ENCODE measurements at places on chromosomes 4 and X.
A peak's percentile ranks its signal among the peaks of the same experiment; 100 is the strongest.

DNA sequence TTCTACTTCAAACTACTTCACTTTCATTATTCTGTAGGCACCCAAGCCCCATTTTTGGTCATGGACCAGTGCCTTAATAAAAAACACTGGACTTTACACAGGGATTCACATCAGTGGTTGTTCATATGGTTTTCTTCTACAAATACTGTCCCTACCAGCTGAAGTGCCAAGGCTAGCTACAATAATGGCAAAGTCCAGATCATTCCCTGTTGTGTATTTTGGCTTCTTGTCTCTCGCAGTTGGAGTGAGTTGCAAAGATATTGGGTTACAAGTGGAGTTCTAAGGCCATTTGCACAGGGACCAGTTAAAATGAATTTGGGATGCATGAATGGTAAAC is 16.7 kb upstream of the ANKRD17 start:
- no peak for DNase-seq

GRCh38 chr4:6271206-6271605 is 1.6 kb downstream of the WFS1 start:
- DNase-seq: no peak

GRCh38 chr4:108570993-108571569 is 49.3 kb upstream of the RPL34 start:
- no peak for DNase-seq

GRCh38 chrX:69630147-69630546 is 14.2 kb downstream of the EDA start:
- no peak for DNase-seq

DNA sequence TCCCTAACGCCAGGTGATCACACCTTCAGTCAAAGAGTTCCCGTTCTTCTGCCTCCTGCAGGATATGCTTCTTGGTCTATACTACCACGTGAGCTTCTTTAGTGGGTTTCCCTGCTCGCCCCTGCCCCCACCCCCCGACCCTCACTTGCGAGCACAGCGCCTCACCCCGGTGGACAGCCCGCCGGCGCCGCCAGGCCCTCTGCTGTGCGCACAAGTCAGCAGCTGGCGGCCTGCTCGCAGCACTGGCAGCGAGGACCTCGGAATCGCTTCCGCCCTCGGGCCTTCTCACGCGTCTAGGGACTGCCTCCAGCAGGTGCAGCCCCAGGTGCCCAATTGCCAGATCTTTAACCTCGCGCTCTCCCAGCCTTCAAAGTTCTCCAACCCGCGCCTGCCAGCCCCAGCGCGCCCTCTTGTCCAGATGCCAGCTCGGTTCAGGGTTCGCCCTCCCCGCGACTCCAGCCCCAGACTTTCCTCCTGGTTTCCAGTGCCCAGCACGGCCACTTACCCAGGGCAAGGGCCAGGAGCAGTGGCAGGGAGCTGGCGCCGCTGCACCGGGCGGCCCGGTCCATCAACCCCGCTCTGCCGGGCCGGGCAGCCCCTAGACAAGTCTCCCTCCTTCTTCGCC is 454 bp downstream of the BTC start:
- peak; percentile 16 for DNase-seq

DNA sequence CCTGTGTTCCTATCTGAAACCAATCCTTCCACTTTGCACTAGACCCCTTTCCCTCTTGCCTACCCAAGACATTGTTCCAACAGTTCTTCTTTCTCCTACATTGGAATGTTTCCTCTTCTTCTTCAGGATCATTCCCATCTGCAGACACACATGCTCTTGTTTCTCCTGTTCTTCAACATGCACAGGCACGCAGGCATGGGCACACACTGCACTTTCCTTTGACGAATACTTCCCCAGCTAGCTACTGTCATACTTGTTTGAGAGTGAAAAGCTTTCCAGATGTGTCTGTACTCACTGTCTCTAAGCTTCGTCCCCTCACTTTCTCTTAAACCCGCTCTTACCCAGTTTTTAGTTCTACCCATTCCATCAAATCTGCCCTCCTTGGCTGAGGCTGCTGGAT is 31.8 kb upstream of the ERVMER34-1 start:
- no peak for DNase-seq

DNA sequence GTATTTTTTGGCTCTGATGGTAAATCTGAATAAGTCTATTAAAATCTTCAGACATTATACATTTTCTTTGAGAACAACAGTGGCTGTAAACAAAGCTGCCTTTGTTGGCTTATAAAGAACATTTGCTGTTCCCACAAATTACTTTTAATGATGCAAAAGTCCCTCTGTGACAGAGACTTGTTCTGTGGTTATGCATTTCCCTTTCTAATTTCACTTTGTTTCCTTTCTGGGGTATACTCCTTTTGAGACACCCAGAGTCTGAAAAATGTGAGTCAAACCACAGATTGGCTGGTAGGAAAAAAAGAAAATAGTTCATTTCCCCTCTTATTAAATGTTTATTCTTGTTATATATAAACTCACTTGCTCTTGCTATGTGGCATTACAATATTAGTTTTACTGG is 402.4 kb downstream of the PACRGL start:
- no peak for DNase-seq

DNA sequence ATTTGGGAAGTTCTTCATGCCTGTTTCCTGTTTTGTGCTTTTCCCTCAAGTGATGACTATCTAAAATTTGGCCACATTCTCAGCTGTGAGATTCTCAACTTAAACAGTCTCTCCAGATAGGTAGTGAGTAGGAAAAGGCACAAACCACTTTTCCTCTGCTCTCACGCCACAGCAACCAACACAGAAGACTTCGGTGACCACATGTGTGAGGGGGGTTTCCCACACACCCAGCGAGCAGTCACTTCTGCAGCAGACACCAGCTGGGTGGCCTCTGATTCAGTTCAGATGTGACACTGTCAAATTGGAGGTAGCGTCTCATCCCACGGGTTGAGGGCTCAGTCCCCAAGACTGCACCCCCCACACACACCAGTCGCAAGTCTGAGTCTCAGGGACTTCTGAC is 25.1 kb upstream of the CLDN34 start:
- DNase-seq: peak; percentile 59

GRCh38 chr4:138052806-138053632 is 189.1 kb downstream of the SLC7A11 start:
- DNase-seq: no peak

- no peak for DNase-seq
These were observed 14.9 kb upstream of the TMPRSS11E start for GRCh38 chr4:68432320-68432719.

DNA sequence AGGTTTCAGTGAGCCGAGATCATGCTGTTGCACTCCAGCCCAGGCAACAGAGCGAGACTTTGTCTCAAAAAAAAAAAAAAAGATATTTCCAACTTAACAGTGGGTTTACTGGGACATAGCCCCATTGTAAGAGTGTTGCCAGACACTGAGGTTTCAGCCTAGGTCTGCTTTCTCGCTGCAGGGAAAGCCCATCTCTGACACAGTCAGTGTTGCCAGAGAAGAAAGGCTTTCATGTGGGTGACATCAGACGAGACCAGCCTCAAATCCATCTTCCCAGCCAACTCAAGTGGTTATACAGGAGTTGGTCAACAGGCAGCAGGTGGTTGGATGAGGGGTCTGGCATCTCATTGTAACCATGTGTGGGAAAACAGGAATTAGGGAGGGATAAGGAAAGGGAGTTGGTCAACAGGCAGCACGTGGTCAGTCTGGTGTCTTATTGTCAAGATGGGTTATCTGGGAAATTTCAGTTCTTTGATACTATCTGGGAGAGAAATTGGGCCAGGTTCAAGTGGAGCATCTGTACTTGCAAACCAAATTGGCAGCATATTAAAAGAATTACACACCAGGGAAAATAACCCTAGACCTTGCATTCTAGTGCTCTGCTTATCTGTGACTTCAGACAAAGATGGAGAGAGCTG is 41.1 kb downstream of the NELFA start:
- no peak for DNase-seq

GRCh38 chr4:159723341-159724048 is 620.6 kb downstream of the RAPGEF2 start:
- no peak for DNase-seq

Measured in activated CD4-positive, alpha-beta memory T cell treated with anti-CD3 and anti-CD28 coated beads, Interleukin-2, amount 10 ng/mL, durations not matched to agents 7 days and 5 days (primary cell).